GM23248 (cell line): ENCODE measurements at places on chromosomes 3 and 15. TPM values are rescaled to one million over a fixed set of nuclear protein-coding genes. Genes with fewer than 3 reads are reported as not detected.

GRCh38 chr3:5431811-5432378 lies 244.4 kb downstream of the EDEM1 start:
- H3K4me3 ChIP-seq, result no peak overlapping the region
- H3K36me3 ChIP-seq, result no peaks in the 10 kb centered on the region
- DNase-seq, result no peak
- no peaks in the 10 kb centered on the region for H3K27me3 ChIP-seq
- no peak overlapping the region for H3K27ac ChIP-seq

FBXO40 gene
- not detected in 2 replicates for polyA plus RNA-seq

DNA sequence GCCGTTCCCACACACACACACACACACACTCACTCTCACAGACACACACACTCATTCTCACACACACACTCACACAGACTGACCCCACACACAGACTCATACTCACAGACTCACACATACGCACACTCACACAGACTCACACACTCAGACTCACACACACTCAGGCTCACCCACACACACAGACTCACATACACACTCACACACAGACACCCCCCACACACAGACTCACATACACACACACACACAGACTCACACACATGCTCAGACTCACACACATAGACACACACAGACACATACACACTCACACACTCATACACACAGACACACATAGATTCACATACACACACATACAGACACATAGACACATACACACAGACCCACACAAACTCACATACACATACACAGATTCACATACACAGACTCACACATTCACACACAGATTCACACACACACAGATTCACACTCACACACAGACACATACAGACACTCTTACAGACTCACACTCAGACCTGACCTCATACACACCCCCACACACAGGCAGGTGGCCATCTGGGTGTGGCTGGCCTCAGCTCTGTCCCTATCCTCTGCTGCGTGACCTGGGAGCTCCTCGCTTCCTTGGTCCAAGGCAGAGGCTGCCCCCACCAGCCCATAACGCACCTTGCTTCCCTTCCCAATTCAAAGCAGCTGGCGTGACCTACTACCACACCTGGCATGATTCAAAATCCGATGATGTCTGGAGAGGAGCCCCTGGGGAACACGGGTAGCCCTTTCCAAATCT lies 1.9 kb downstream of the C3orf22 start:
- no peak overlapping the region for H3K4me3 ChIP-seq
- H3K36me3 ChIP-seq, result no peaks in the 10 kb centered on the region
- peaks cover 3% of the 10 kb centered on the region; the same call in 1 of the 2 replicates for H3K27me3 ChIP-seq
- DNase-seq, result no peak
- H3K4me1 ChIP-seq, result no peaks in the 10 kb centered on the region

CSPG4 gene
- polyA plus RNA-seq, result 5.3 and 5.6 TPM in 2 replicates

GRCh38 chr3:45639044-45639392 lies 44.5 kb downstream of the LIMD1 start:
- H3K4me3 ChIP-seq, result no peak overlapping the region
- H3K27me3 ChIP-seq, result no peaks in the 10 kb centered on the region
- H3K36me3 ChIP-seq, result no peaks in the 10 kb centered on the region
- H3K27ac ChIP-seq, result no peak overlapping the region
- no peak for DNase-seq

GRCh38 chr3:4831580-4831950 lies 147.7 kb upstream of the BHLHE40 start:
- peak overlapping the region; percentile 91 for H3K27ac ChIP-seq
- peak overlapping the region; percentile 49 for H3K4me3 ChIP-seq
- no peak for DNase-seq
- H3K36me3 ChIP-seq, result no peaks in the 10 kb centered on the region
- H3K4me1 ChIP-seq, result peaks cover 52% of the 10 kb centered on the region

GRCh38 chr3:193982258-193982659 lies 153.7 kb upstream of the HES1 start:
- H3K27me3 ChIP-seq, result peaks cover 65% of the 10 kb centered on the region
- H3K36me3 ChIP-seq, result no peaks in the 10 kb centered on the region
- H3K4me1 ChIP-seq, result peaks cover 12% of the 10 kb centered on the region
- no peak overlapping the region for H3K4me3 ChIP-seq

DNA sequence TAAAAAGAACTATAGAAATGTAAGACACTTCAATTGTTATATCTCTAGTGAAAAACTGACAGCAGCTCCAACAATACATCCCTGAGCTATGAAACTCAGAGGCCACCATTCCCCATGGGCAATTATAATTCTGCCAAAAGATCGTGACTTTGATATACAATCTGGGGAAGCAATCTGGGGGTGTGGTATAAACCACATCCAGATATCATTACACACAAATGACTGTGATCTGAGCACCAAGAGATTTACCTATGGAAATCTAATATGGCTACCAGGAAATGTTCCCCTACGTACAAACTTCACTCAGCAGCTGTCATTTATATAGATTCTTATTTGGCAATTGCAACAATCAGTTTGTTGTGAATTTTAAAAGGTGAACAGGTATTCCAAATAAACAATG lies 110.3 kb downstream of the FRMD5 start:
- no peaks in the 10 kb centered on the region for H3K36me3 ChIP-seq
- H3K4me3 ChIP-seq, result no peak overlapping the region
- no peak overlapping the region for H3K27ac ChIP-seq
- H3K4me1 ChIP-seq, result peaks cover 51% of the 10 kb centered on the region
- no peaks in the 10 kb centered on the region for H3K27me3 ChIP-seq

- H3K27ac ChIP-seq, result no peak overlapping the region
- peaks cover 3% of the 10 kb centered on the region for H3K4me1 ChIP-seq
- H3K36me3 ChIP-seq, result no peaks in the 10 kb centered on the region
- no peak overlapping the region for H3K4me3 ChIP-seq
- peak; percentile 85 for DNase-seq
Observed at GRCh38 chr15:52227456-52227855, 36.3 kb upstream of the GNB5 start.

- H3K4me3 ChIP-seq, result no peak overlapping the region
- no peaks in the 10 kb centered on the region for H3K36me3 ChIP-seq
- H3K27ac ChIP-seq, result no peak overlapping the region
- peak; percentile 5 for DNase-seq
- no peaks in the 10 kb centered on the region for H3K27me3 ChIP-seq
Observed at GRCh38 chr15:49987198-49987785, 131.7 kb downstream of the ATP8B4 start.
